Body of pancreas (tissue), 4 donors: ENCODE measurements at places on chromosomes 4 and X.

GRCh38 chr4:2071252-2071911 lies 12.3 kb downstream of the NAT8L start:
- no peaks in the 10 kb centered on the region for H3K27me3 ChIP-seq
- no peaks in the 10 kb centered on the region for H3K36me3 ChIP-seq
- peak; percentile 35 for DNase-seq
- H3K4me3 ChIP-seq, result no peak overlapping the region
- peak overlapping the region; percentile 76 for H3K27ac ChIP-seq

GRCh38 chrX:31323658-31324057 lies 251.8 kb upstream of the FTHL17 start:
- H3K4me1 ChIP-seq, result no peaks in the 10 kb centered on the region
- DNase-seq, result no peak
- H3K27me3 ChIP-seq, result no peaks in the 10 kb centered on the region
- H3K4me3 ChIP-seq, result no peak overlapping the region
- H3K36me3 ChIP-seq, result no peaks in the 10 kb centered on the region
- no peak overlapping the region for H3K27ac ChIP-seq

- H3K27ac ChIP-seq, result no peak overlapping the region
- DNase-seq, result no peak
- H3K4me3 ChIP-seq, result no peak overlapping the region
Observed at GRCh38 chr4:122701965-122702364, 30.5 kb upstream of the BBS12 start.

GRCh38 chr4:118756958-118757357 lies 71.8 kb downstream of the METTL14 start:
- no peak for DNase-seq
- peaks cover 40% of the 10 kb centered on the region for H3K4me1 ChIP-seq
- H3K27me3 ChIP-seq, result no peaks in the 10 kb centered on the region
- peak overlapping the region; percentile 26 for H3K27ac ChIP-seq
- H3K4me3 ChIP-seq, result no peak overlapping the region

- peaks cover 6% of the 10 kb centered on the region for H3K4me1 ChIP-seq
- H3K4me3 ChIP-seq, result no peak overlapping the region
- no peak for DNase-seq
- no peaks in the 10 kb centered on the region for H3K27me3 ChIP-seq
- no peak overlapping the region for H3K27ac ChIP-seq
Observed at GRCh38 chr4:151287409-151287808, 10.4 kb downstream of the PRSS48 start.

DNA sequence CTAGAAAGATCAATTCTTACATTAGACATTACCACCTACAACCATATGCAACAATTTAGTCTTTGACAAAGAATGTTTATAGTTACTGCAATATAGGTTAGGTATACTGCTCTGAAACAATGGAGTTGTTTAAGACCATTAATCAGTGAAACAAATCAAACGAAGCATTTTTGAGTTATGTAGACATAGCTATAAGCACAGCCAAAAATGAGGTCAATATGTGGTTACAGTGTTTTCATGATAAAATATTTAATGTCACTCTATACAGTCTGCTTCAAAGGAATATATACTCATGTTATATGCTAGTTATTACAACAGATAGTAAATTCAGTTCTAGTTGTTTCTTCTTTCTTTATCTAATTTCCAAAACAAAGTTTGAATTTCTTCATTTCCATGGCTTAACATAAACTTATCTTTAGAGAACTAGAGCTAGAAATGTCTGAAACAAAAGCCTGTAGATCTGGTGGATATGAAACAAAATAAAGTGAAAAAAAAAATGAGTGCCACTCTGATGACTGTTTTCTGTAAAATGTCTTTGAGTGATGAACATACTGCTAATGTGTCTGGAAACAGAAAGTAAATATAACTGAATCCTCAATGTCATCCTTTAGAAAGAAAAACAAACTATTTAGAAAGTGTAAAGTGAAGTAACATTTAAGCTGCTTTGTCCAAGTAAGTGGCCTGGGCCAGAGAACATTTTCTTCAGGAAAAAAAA lies 809.0 kb downstream of the FAT4 start:
- no peak overlapping the region for H3K4me3 ChIP-seq
- no peak for DNase-seq
- H3K27ac ChIP-seq, result no peak overlapping the region
- H3K4me1 ChIP-seq, result no peaks in the 10 kb centered on the region
- H3K27me3 ChIP-seq, result no peaks in the 10 kb centered on the region

DNA sequence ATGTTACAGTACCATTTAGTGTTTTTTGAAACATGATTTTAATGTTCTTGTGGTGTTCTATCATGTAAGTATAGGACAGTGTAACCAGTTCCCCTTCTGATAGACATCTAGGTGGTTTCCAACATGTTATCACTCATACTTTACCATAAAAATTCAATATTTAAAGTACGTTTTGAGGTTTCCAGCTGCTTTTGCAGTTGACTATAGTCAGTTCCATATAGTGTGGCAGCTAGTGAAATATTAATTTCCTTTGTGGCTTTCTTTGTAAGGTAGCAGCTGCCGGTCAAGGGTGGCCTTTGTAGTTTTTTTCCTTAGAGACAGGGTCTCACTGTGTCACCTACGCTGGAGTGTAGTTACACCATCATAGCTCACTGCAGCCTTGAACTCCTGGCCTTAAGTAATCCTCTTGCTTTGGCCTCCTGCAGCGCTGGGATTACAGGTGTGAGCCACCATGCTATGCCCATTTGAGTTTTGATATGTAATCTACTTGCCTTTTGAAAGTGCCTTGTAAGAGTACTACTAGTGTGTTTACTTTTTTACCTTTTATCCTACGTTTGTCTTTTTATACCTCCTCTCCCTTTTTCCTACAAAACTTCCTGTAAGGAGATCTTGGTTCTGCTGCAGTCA lies 63.0 kb downstream of the ARHGAP10 start:
- H3K27me3 ChIP-seq, result no peaks in the 10 kb centered on the region
- no peak for DNase-seq
- H3K36me3 ChIP-seq, result no peaks in the 10 kb centered on the region
- H3K27ac ChIP-seq, result no peak overlapping the region
- peaks cover 18% of the 10 kb centered on the region for H3K4me1 ChIP-seq

GRCh38 chr4:150302553-150302952 lies 224.3 kb downstream of the DCLK2 start:
- no peak overlapping the region for H3K27ac ChIP-seq
- no peaks in the 10 kb centered on the region for H3K27me3 ChIP-seq
- H3K4me1 ChIP-seq, result peaks cover 10% of the 10 kb centered on the region
- no peak for DNase-seq
- H3K36me3 ChIP-seq, result no peaks in the 10 kb centered on the region
- no peak overlapping the region for H3K4me3 ChIP-seq
